ENCODE measurements at places on chromosomes 16 and 17.
A peak's percentile ranks its signal among the peaks of the same experiment; 100 is the strongest.

GRCh38 chr16:52958951-52959350, 93.7 kb downstream of the CHD9NB start:
- no peak for DNase-seq

GRCh38 chr17:83037084-83037873, 42.1 kb upstream of the METRNL start:
- DNase-seq, result no peak

GRCh38 chr16:266258-267164, 9.2 kb downstream of the RGS11 start:
- DNase-seq, result no peak

GRCh38 chr16:1976951-1977874, 4.1 kb downstream of the NOXO1 start:
- DNase-seq, result no peak

GRCh38 chr17:40415390-40415789, 2.3 kb downstream of the TOP2A start:
- DNase-seq, result peak; percentile 47

GRCh38 chr17:17500999-17501605, 4.9 kb upstream of the RASD1 start:
- DNase-seq, result no peak

DNA sequence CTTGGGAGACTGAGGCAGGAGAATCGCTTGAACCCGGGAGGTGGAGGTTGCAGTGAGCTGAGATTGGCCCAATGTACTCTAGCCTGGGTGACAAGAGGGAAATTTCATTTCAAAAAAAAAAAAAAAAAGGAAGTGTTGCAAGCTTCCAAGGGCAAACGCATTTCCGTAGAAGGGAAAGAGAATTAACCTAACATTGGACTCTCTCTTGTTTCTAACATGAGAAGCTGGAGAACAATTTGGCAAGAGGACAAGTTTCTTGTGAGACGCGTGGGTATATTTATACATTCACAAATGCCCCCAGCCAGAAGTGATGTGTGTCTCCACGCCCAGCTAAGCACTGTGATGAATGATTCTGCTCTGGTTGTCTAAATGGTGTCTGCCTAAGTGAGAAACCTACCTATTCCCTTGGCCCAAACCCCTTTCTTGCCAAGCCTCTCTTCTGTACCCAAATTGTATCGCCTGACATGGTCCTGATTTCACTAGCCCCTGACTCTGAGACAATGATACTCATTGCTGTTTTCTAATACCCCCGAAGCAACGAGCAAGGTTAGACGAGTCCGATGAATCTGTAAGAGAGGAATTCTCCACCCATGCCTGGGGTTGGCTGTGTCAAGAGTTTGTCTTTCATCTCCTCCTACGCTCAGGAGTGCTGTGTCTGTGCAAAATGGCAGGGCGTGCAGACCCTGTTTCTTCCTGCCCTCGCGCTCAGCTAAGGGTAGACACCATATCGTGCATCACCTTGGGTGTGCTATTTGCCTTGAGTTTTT, 14.2 kb upstream of the ST6GALNAC2 start:
- no peak for DNase-seq

- DNase-seq, result no peak
Observed at GRCh38 chr17:81258292-81258691, 19.2 kb downstream of the NDUFAF8 start.

DNA sequence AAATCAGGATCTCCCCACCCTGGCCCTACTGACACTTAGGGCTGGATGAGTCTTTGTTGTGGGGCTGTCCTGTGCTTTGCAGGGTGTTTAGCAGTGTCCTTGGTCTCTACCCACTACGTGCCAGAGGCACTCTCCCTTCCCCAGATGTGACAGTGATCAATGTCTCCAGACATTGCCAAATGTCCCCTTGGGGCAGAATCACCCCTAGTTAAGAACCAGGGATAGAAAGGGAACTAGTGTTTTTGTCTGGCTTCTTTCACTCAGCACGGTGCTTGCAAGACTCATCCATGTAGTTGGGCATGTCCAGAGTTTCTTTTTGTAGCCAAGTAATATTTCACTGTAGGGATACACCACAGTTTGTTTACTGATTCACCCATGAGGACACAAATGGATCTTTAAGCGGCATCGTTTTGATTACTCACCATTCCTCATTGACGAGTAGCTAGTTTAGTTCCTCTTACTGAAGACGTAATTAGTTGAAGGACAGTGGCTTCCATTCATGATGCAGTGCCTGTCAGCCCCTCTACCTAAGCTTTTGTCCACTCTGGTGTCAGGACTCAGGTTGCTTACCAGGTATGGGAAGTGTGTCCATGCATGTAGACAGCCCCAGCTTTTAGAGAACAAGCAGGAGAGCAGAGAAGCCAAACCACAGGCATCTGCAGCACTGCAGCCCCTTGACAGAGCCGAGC, 26.0 kb upstream of the ITGB4 start:
- no peak for DNase-seq

DNA sequence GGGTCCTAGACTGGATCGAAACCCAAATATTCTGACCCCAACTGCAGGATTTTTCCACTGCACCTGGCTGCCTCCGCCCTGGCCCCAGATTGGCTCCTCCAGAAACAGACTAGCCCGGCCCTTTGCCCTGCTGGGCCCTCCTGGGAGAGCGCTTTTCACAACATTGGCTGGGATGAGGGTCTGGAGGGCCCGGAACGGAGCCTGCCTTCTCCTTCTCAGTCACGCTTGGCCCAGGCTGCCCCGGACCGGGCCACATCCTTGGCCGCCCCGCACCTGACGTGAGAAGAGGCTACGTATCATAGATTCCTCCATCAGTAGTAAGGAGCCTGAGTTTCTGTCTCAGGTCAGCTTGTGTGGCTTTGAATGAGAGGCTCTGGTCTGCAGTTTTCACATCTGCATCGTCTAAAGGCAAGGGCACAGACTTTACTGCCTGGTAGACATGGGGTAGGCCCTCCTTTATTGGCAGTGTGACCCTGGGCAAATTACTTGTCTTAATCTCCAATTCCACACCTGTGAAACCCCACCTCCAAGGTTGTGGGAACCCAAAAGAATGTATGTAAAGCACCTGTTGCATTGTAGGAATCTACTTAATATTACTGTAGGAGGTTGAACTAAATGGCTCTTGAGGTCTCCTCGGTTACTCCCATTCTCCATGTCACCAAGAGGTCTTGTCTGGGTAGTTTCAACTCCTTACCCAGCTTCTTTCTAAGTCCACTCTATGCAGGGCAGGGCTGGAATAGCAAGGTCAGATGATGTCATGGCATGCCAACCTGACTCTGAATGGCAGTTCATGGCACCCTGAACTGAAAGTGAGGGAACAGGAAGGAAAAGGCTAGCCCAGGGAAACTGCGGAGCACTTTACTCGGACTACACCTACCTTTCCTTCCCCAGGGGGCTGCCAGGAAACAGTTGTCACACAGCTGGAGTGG, 661 bp downstream of the LRRC3C start:
- no peak for DNase-seq

DNA sequence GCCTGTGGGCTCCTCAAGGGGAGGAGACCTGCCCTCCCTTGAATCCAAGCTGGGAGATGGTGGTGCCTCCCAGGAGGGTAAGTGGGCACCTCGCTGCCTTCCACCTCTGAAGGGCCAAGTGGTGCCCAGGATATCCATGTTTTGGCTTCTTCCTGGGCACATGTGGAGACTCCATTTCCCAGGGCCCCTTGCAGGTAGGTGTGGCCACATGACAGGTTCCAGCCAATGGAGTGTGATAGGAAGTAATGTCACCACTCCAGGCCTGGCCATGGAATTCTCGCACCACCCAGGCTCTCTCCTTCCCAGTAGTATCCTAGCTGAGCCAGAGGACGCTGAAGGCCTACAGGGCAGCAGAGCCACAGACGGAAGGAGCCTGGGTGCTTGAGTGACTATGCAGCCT, 17.6 kb upstream of the PEMT start:
- no peak for DNase-seq

DNA sequence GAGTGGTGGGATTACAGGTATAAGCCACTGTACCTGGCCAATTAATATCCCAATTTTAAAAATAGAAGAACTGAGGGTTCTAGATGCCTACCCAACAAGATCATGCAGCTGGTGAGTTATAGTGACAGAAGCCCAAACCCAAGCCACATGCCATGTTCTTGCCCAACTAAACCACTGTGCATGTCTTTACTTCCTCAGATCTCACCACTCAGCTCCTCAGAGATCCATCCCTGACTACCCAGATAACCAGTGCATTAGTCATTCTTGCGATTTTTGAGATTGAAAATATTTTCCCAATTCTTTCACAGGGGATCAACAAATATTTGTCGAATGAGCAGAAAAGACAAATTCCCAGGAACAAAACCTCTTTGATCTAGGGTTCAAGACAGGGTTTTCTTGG, 303.1 kb downstream of the CBLN1 start:
- no peak for DNase-seq

GRCh38 chr17:15377200-15377599, 35.8 kb upstream of the TEKT3 start:
- DNase-seq, result no peak

DNA sequence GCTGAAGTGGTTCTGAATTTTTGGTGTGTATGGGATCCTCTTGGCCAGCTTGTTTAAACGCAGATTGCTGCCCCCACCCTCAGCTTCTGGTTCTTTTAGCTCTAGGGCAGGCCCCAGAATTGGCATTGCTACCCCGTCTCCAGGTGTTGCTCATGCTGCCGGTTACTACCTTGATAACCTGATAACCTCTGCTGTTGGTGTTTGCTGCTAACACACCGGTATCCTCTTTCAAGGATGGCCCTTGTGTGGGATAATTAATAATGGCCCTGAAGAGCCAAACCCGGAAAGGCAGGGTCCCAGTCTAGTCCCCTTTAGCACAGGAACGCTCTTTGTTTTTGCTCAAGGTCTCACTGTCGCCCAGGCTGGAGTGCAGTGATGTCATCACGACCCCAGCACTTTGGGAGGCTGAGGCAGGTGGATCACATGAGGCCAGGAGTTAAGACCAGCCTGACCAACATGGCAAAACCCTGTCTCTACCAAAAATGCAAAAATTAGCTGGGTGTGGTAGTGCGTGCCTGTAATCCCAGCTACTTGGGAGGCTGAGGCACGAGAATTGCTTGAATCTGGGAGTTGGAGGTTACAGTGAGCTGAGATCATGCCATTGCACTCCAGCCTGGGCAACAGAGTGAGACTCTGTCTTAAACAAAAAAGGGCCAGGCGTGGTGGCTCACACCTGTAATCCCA, 1.3 kb upstream of the ST3GAL2 start:
- no peak for DNase-seq

DNA sequence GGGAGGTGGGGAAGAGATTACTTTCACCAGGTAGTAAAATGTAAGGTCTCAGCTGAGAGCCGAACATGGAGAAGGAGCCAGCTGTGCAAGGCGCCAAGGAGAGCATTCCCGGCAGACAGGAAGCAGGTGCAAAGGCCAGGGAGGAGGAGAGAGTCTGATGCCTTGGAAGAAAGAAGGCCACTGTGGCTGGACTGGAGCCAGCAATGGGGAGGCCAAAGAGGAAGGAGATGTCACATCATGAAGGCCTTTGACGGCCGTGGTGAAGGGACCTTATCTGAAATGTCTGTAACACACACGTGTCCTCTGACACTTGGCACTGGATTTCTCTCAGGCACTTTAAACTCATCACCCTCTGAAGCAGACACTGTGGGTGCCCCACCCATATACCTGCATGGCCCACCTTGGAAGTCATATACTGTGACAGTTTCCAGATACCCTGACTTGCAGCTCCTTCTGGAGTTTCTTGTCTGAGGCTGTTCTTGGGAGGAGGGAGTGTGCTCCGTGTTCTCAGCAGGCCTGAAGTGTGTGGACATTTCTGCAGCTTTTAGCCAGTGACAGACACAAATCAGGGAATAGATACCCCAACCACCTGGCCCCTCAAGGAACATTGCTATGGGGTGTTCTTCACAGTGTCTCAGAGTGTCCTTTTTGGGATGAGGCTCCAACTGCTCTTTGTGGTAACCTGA, 1.9 kb upstream of the SLC5A2 start:
- no peak for DNase-seq

DNA sequence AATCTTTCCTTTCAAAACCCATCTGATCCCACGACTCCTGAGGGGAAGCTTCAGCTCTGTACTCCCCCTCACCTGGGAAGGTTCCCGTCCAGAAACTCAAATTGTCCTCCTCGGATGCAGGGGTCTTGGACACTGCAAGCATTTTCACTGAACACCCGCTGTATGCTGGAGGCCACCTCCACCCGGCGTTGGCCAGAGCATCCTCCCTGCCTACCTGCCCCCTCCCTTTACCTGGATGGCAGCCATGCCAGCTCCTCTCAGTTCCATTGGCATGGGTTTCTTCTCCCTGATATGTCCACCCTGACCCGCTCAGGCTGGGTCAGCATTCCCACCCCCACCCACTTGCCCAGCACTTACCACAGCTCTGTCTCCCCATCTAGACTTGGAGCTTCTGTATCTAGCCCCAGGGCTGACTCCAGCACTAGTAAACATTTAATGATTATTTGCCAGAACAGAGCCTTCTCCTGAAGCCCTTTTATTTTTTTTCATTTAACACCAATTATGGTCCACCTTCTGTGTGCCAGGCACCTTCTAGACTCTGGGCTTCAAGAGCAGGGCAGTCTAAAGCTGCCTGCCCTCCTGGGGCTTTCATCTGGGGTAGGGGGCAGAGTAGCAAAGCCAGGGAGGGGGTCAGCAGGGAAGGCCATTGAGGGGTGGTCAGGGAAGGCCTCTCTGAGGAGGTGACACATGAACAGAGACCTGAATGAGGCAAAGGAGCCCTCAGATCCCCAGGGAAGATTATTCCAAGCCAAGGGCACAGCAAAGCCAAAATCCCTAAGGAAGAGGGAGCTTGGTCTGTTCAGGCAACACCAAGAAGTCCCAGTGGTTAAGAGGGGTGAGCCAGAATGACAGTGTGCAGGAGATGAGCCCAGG, 8.9 kb upstream of the KRT19 start:
- no peak for DNase-seq

- no peak for DNase-seq
Observed at GRCh38 chr16:78179666-78180065, 80.2 kb downstream of the WWOX start.

- no peak for DNase-seq
Observed at GRCh38 chr16:77853161-77853560, 64.8 kb downstream of the VAT1L start.

GRCh38 chr17:40338941-40339649, 25.4 kb downstream of the GJD3 start:
- DNase-seq, result no peak

DNA sequence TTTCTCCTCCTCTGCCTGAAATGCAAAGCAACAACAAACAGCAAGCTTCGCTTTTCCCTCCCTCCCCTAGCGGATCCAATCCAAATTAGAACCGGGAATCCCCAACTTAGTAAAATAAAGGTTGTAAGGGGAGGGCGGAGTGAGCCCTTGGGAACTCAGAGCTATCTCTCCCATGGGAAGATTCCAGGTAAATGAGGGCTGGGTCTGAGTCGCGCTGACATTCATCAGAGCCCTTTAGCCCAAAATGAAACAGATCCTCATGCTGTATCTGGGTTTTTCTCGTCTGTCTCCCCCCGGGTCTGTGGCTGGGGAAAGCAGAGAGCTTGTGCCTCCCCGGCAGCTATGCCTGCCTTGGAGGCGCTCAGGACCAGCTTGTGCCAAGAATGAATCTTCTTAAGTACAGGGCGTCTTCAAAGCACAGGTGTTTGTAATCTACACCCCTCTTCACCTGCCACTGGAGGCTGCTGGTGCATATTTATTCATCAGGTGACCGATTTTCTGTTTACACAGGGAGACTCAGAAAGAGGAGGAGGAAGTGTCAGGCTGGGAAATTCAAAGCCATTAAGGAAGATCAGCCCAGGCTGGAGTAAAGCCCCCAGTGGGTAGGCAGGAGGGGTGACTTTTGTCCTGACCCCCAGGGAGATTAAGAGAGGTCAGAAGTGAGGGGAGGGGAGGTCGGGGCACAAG, 55.0 kb upstream of the GSE1 start:
- peak; percentile 94 for DNase-seq

GRCh38 chr17:58319173-58320162, 9.1 kb downstream of the TSPOAP1 start:
- DNase-seq, result no peak

GRCh38 chr17:61426482-61427304, 25.5 kb upstream of the TBX4 start:
- no peak for DNase-seq
